T1000 (cell line): ENCODE measurements at places on chromosomes 12 and 14.

- DNase-seq = no peak
These were observed 24.7 kb upstream of the MYBPC1 start for GRCh38 chr12:101570047-101570446.

- DNase-seq = no peak
These were observed 236.1 kb downstream of the GRIN2B start for GRCh38 chr12:13745111-13745860.

GRCh38 chr14:45790293-45790692 lies 537.3 kb upstream of the MIS18BP1 start:
- DNase-seq = no peak

DNA sequence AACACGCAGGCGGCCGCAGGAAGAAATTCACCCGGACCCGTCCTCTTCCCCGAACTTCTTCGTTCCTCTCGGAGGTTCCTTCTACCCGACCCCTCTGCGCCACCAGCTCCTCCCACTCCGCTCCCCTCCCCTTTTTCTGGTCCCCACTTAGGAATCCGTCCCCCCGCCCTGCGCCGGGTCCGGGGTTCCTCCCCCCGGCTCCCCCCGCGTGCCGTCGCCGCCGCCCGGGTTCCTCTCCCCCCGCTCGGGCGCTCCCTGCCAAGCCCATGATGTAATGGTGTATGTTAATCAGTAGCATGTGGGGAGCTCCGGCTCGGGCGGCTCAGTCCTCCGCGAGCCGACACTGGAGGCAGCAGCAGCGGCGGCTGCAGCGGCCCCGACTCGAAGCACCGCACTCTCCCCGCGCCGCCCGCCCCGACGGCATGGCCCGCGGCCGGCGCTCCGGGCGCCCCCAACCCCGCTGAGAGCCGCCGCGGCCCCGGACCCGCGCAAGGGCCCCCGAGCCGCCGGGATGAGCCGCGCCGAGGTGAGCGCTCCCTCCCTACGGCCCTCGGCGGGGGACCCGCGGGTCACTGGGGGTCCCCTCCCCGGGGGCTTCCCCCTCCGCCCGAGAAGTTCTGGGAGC lies 1.0 kb upstream of the SAMD4A start:
- DNase-seq = peak; percentile 88

DNA sequence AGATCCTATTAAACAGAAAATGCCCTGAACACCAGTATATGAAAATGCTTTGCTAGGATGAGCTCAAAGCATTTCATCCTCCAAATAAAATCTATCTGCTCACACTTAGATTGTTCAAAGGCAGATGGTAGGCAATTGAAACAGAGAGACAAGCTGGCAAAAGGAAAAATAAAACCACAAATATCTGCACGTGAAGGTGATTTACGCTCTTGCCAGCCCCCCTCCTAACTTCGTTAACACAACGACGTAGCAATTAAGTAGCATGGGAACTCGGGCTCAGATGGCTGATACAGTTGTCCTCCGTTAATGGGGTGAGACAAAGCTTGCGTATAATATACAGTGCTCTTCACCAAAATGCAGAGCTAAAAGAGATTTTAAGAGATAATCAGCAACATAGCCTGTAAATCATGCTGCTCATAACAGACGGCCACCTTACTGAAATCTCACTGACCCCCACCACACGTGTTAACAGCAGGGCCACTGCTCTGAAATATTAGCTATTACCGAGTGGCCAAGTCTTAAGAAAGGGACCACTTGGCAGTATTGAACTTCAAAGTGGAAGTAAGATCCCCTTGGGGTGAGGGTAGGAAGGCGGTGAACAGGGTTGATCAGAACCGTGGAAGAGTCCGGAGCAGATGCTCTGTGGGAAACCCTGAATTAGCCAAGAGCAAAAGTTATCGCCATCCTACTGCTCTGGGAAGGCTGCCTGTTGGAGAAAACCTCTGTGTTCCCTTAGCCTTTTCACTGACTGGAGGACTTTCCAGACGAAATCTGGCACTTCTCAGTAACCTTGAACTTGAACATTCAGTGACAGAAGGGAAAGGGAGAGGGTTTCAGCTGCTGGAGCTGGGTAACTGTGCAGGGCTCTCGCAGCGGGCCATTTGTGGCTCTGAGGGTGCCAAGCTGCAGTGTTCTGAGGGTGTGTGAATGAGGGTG lies 23.1 kb downstream of the ETV6 start:
- DNase-seq = no peak

GRCh38 chr12:32240162-32240561 lies 133.5 kb downstream of the BICD1 start:
- peak; percentile 55 for DNase-seq

GRCh38 chr14:70064136-70064865 lies 124.5 kb downstream of the SLC8A3 start:
- DNase-seq = no peak

- DNase-seq = no peak
These were observed 150.4 kb downstream of the CALM1 start for GRCh38 chr14:90547250-90547649.

GRCh38 chr14:36857136-36857535 lies 195.5 kb downstream of the PAX9 start:
- no peak for DNase-seq

- DNase-seq = no peak
These were observed 353.0 kb downstream of the RAD51B start for GRCh38 chr14:68172627-68173026.

GRCh38 chr14:32571995-32572866 lies 243.1 kb downstream of the AKAP6 start:
- DNase-seq = no peak

GRCh38 chr14:69861025-69861569 lies 18.1 kb upstream of the SMOC1 start:
- DNase-seq = no peak

- DNase-seq = no peak
These were observed 223.8 kb upstream of the FSCB start for GRCh38 chr14:44730860-44731259.

- no peak for DNase-seq
These were observed 70.0 kb upstream of the DICER1 start for GRCh38 chr14:95227279-95227860.

DNA sequence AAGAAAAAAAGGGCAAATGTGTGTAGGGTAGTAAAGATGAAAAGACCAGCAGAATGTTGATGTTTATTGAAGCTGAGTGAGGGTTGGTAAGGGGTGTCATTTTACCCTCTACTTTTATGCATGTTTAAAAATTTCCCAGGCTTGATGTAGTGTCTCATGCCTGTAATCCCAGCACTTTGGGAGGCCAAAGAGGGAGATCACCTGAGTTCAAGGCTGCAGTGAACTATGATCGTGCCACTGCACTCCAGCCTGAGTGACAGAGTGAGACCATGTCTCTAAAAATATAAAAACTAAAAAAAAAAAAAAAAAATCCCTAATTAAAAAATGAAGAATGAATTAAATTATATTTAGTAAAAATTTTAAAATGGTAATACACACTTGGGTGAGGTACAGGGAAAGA lies 8.5 kb downstream of the SEL1L start:
- DNase-seq = no peak

DNA sequence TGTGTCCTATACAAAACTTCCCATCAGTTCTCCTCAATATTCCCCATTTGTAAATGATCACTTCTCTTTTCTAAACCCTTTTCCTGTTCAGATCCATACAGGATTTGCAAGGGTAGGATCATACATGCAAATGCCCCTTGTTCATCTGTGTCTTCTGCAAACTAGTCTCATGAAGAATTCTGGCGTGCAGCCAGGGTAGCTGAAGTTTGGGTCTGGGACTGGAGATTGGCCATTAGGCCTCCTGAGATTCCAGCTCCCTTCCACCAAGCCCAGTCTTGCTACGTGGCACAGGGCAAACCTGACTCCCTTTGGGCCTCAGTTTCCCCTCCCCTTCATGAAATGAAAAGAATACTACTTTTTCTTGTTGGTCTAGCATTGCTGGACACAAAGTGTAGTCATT lies 11.3 kb downstream of the C3AR1 start:
- no peak for DNase-seq

GRCh38 chr14:36504771-36505175 lies 15.3 kb downstream of the NKX2-1 start:
- no peak for DNase-seq

DNA sequence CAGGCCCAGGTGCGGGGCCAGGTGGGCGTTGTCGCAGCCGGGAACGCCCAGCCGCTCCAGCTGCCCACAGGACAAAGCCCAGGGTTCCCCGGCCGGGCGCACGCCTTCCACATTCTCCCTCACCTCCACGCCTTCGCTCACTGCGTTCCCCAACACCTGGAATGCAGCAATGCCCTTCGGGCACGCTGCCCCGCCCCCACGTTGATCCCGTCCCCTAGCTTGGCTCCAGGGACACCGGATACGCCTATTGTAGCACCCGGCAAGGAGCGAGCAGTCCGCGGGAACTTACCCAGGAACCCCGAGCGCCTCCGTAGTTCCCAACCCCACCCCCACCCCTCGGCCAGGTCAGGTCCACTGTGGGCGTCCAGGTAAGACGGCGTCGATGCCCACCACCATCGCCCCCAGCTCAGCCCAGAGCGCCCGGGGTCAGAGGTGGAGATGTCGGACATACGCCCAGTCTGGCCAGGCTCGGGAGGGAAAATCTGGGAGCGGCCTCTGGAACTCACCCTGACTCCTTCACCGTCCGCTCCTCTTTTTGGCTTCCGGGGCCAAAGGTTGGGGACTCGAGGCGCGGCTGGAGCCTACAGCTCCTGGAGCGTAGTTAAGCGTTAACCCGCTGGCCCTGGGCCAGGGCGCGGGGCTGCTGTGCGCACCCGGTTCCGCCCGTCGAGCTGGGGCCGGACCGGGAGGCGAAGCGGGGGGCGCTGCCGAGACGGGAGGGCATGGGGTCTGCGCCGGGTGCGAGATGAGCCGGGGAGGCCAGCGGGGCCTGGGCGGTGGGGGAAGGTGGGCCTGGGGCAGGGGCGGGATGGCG lies 594 bp upstream of the CEP170B start:
- DNase-seq = no peak

DNA sequence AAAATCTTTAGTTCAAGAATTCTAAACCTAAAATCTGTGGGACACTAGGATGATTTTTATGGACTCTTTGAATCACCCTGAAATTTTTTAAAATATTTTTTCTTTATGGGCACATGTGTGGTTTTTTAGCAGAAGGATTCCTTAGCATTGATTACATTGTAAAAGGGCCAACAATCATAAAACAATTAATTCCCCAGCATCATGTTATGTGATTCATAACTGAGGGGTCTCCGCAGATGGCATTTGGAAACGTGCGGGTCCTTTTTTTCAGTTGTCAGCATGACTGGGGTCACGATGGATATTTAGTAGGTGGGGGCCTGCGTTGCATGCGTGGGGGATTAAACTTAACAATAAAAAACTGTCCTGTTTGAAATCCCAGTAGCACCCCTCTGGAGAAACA lies 52.5 kb downstream of the NTF3 start:
- no peak for DNase-seq
